ENCODE measurements at places on chromosomes 1 and 21. TPM values are rescaled to one million over a fixed set of nuclear protein-coding genes. Genes with fewer than 3 reads are reported as not detected.

NT5C1A gene
- polyA plus RNA-seq, result 2.3 TPM

TATDN3 gene
- polyA plus RNA-seq, result 13.5 TPM

SDC3 gene
- 4.8 TPM for polyA plus RNA-seq

FMOD gene
- 3.8 TPM for polyA plus RNA-seq

PADI2 gene
- 58.3 TPM for polyA plus RNA-seq

IL20 gene
- not detected for polyA plus RNA-seq

LAX1 gene
- 0.06 TPM for polyA plus RNA-seq

FAM229A gene
- polyA plus RNA-seq, result 3.1 TPM

HEYL gene
- polyA plus RNA-seq, result 2.1 TPM

TSPEAR gene
- polyA plus RNA-seq, result not detected

FNDC5 gene
- polyA plus RNA-seq, result 176 TPM

OR2T35 gene
- polyA plus RNA-seq, result not detected

SLAMF6 gene
- polyA plus RNA-seq, result not detected

SLC2A1 gene
- polyA plus RNA-seq, result 3.3 TPM

PLA2G2F gene
- 0.03 TPM for polyA plus RNA-seq

LCK gene
- polyA plus RNA-seq, result 0.27 TPM

EXO1 gene
- polyA plus RNA-seq, result 0.06 TPM

TMEM200B gene
- 0.55 TPM for polyA plus RNA-seq

DYNLT5 gene
- polyA plus RNA-seq, result 0.21 TPM

CDC20 gene
- polyA plus RNA-seq, result 1.1 TPM

TTLL7 gene
- 4.2 TPM for polyA plus RNA-seq

NUP210L gene
- not detected for polyA plus RNA-seq

ZNF683 gene
- not detected for polyA plus RNA-seq

ZNF593OS gene
- polyA plus RNA-seq, result 0.16 TPM
